ENCODE measurements at places on chromosomes 12 and 14.

GRCh38 chr12:69204191-69204590, 35.2 kb upstream of the CPSF6 start:
- no peak for DNase-seq

DNA sequence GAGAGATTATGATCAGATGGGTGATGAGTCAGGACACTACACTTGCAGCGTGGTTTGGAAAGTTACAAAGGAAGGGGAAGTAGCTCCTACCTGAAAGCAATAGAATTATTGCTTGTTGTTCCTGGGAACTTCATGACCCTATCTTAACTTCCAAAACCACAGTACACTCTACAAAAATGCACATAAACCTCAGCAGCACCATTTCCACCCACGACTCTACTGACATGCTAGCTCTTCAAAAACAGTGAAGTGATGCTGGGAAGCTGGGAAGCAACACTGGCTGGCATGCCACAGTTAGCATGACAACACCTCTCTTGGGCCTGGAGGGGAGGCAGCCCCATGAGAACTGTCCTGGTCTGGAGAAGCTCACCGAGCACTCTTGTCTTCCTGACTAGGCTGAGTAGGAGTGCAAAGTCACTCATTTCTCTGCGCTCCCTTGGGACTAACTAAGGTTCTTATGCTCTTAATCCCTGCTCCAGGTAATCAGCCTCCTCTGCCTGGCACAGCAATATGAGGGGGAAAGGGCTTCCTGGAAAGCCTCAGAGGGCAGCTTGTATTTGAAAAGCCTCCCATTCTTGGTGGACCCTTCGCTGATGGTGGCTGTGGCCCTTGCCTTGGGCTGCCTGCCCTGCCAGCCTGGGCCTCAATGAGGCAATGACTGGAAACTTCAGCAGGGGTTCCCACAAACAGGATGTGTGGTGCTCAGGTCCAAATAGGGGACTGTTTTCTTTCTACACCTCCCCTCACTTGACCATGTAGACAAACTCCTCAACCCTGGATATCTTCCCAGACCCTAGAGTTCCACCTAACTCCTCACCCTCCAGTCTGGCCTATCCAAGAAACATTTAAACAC, 1.2 kb downstream of the KRT3 start:
- no peak for DNase-seq

DNA sequence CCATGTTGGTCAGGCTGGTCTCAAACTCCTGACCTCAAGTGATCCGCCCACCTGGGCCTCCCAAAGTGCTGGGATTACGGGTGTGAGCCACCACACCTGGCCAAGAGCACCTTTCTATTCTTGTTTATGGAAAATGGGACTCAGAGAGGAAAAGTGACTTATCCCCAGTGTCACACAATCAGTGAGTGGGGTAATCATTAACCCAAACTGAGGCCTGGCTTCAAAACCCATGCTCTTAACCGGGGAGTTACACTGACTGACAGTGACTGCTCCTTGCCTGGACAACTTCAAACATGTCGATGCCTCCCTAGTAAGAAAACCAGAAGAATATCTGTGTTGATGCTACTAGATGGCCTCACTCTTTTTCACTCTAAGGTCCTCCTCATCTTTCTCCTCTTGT, 7.3 kb downstream of the CLEC7A start:
- no peak for DNase-seq

GRCh38 chr14:92551044-92551841, 37.7 kb downstream of the RIN3 start:
- DNase-seq = no peak

DNA sequence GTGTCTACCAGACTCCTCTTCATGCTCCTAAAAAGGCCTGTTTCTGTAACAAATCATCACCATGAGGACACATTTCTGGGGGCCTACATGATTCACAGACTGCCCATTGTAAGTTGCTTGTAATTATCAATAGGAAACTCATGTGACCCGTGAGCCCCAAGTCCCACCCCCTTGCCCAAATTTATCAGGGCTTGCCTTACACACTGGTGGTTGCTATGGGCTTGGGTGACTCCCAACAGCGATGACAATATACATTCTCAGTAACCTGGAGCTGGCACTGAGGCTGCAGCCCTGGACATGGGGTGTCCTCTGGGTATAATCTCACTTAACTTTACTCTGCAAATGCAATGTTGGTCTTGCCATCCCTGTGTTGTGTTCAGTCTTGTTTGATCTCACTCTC, 149.2 kb downstream of the NRXN3 start:
- DNase-seq = no peak

- no peak for DNase-seq
Observed at GRCh38 chr12:123389560-123390351, 5.8 kb downstream of the KMT5A start.

- no peak for DNase-seq
Observed at GRCh38 chr14:85221832-85222231, 308.1 kb upstream of the FLRT2 start.

DNA sequence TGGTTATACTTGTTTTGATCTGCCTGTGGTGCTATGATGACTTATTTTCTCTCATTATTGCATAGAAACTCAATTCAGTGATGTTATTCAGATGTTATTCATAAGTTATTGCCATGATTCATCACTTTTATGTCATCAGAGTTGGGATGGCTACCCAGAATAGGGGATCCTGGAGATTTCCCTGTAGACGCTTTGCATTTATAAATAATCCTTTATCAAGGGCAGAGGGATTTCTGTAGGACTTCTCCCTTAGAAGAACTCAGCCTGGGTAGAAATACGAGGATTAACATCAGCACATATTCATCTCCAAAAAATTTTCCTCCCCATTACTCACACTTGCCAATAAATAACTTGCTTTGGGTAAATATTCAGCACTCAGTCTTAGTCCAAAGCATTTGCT, 4.9 kb downstream of the GPRC5A start:
- no peak for DNase-seq

DNA sequence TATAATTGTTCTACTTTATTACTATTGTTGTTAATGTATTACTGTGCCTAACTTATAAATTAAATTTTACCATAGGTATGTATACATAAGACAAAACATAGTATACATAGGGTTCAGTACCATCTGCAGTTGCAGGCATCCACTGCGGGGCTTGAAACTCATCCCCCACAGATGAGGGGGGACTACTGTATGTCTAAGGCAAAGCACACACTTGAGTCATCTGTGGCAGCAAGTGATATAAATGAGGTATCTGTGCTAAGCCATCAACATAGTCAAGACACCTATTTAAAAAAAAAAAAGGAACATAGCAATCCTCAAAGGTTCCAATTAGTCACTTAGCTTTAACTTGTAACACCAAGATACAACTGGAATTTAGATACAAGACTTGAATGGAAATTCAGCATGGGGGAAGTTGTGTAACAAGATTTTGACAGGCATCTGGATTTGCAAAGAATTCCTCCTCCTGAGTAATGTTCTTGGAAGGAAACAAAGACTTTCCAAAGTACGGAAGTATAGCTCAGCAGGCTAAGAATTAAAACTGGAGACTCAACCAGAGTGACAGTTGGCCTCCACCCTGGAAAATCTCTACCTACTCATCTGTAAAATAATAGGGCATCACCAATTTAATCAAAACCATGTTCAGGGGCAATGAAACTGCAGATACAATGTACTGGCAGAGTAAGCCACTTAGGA, 14.9 kb downstream of the DCAF5 start:
- no peak for DNase-seq

- no peak for DNase-seq
Observed at GRCh38 chr12:47755655-47756562, 2.8 kb downstream of the RAPGEF3 start.

GRCh38 chr12:128977441-128977840, 124.2 kb downstream of the GLT1D1 start:
- no peak for DNase-seq

- DNase-seq = no peak
Observed at GRCh38 chr12:104692557-104693218, 235.9 kb downstream of the CHST11 start.

- DNase-seq = no peak
Observed at GRCh38 chr12:60096727-60097126, 500.9 kb downstream of the SLC16A7 start.

- no peak for DNase-seq
Observed at GRCh38 chr14:55103971-55104954, 24.8 kb upstream of the LGALS3 start.

DNA sequence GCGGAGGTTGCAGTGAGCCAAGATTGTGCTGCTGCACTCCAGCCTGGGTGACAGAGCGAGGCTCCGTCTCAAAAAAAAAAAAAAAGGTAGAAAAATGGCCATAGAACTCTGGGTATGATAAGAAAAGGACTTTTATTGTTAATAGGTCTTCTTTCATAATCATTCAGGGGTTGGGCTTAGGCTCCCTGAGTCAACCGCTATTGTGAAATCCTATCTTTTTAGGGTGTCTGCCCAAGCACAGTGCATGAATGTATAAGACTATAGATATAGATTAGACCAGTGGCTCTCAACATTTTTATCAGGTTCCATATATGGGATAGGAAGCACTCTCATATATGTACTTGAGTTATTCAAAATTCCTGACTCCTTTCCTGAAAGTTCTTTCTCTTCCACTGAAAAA, 48.7 kb upstream of the USP15 start:
- DNase-seq = no peak

DNA sequence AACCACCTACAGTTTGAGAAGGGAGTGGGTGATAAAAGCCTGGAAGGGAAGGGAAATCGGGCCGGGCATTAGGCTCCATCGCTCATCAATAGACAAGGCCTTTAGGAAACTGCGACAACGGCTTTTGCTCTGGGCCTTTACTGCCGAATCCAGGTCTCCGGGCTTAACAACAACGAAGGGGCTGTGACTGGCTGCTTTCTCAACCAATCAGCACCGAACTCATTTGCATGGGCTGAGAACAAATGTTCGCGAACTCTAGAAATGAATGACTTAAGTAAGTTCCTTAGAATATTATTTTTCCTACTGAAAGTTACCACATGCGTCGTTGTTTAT, 261 bp upstream of the RNU7-1 start:
- peak; percentile 63 for DNase-seq

- DNase-seq = no peak
Observed at GRCh38 chr12:13144266-13144828, 40.9 kb upstream of the GSG1 start.

DNA sequence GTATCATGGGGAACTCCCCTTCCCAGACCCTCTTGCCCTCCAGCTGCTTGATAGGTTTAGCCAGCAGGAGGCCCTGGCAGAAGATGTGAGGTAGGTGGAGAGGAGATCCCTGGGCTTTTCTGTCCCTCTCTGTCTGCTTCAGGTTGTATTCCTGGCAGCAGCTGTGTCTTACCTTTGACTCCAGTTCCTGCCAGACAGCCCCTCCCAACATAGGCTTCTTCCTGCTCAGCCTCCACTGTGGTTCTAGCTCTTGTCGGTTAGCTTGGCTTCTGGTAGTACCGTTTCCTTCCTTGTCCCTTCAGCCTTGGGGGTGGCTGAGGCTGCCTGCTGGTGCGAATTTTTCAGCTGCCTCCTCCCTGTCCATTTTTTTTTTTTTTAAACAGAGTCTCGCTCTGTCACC, 215.7 kb upstream of the CRY1 start:
- no peak for DNase-seq
